Activated naive CD4-positive, alpha-beta T cell treated with anti-CD3 and anti-CD28 coated beads, Interleukin-2, amount 10 ng/mL, durations not matched to agents 7 days and 5 days (primary cell): ENCODE measurements at places on chromosomes 12 and 14.

DNA sequence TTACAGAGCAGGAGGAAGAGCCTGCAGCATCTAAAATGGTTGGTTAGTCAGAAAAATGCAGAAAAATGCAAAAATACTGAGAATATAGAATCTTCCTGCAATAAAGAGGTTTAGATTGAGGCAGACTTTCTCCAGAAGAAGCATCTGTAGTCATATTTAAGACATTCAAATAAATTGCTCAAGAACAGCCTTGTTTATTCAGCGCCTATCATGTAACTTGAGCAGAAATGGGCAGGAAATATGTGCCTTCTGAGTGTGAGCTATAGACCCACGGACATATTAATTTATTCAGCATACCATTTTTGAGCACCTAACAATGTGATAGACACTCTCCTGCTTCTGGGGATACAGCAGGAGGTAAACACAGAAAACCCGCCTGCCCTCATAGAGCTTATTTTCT, 102.0 kb upstream of the HIF1A start:
- DNase-seq, result no peak

DNA sequence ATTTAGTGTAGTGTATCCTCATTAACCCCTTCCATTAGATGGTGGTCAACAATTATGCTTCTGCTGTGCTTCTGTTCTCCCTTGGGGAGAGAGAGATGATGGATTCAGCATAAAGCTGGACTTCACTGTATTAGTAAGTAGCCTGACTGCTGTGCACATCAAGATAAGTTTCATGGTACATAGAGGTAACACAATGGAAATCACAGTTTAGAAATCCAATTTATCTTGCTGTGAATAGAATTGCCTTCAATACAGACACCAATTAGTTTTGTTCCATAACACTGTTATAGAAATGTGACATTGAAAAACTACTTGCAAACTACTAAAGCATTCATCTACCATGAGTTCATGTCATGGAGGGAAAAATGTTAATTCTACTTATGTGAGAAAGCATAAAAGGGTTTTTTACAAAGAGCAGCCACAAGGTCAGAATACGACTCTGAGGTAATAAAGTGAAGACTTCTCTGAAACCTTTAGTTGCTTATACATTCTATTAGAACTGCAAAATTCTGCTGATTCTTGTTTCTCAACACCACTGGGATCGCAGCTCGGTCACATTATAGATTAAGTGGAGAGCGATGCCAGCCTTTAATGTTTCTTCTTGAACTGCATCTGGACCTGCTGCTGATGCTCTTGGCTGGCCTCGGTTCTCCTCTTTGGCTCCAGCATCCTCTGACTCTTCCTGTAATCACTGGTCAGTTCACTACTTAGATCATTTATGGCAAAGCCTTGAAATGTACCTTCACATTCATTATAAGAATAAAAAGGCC, 190.8 kb downstream of the ATP23 start:
- DNase-seq, result no peak

DNA sequence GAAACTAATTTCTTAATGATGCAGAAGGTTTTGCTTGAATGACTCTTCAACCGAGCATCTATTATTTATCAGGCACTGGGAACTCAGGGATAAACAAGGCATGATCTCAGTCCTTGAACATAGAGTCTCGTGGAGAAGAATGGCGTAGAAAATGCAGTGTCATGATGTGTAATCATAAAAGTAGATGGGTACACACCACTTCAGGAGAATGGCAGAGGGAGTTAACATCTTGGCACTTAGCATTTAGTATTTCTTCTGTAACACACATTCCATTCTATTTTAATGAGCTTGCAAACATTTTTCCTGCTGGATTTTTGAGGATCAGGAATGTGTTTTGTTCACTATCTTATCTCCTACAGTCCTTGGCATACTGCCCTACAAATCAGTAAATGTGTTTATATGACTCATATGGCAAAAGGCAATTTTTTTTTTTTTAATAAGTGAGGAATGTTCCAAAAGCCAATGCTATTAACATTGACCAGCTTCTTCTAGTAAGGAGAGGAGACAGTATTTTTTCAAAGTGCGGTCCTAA, 3.8 kb downstream of the TXNRD1 start:
- no peak for DNase-seq

DNA sequence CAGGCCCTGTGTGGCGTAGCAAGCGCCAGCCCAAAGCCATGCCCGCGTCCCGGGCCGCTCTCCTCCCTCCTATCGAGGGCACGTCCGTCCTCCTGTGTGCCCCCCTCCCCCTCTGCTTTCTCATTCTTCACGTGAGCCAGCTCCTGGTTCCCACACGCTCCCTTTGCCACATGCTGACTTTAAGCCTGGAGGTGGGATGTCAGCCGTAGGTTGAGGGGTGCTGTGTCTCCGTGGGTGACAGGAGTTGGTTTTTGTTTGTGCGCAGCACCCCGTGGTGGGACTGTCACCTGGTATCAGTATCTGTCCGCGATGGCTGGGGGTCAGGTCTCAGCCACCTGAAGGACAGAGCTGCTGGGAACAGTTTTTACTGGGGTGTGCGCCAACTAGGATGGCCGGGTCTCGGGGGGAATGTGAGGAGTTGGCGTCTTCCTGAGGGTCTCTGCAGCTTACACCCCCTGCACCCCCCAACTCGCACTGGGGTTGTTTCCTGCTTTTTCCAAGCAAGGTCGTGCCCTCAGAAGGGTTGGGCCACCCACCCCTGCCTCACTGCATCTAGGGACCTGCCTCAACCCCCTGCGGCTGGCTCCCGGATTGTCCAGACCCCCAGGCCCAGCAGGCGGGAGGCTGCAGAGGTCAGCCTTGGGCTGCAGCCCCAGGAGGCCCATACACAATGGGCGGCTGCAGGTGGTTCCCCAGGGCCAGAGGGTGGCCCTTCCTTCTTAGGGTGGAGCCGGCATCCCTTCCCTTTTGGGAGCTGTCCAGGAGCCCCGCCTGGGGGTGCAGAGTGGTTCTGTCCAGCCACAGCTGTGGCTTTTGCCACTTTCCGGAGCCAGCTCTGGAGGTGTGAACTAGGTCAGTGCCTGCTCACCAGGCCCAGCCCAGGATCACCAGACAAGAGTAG, 7.3 kb downstream of the ULK1 start:
- DNase-seq, result no peak

- DNase-seq, result no peak
Observed at GRCh38 chr12:16523951-16524331, 82.0 kb downstream of the LMO3 start.

DNA sequence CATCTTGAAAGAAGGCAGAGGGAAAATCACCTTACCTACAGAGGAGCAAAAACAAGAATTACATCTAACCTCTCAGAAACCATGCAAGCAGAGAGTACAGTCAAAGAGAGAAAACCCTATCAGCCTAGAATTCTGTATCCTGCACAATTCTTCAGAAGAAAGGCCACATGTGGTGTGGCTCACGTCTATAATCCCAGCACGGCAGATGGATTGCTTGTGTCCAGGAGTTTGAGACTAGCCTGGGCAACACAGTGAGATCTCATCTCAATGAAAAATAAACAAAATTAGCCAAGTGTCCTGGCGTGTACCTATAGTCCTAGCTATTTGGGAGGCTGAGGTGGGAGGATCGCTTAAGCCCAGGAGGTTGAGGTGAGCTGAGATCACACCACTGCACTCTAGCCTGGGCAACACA, 48.2 kb downstream of the ATF7 start:
- no peak for DNase-seq

- no peak for DNase-seq
Observed at GRCh38 chr12:26090836-26091510, 33.9 kb downstream of the BHLHE41 start.

DNA sequence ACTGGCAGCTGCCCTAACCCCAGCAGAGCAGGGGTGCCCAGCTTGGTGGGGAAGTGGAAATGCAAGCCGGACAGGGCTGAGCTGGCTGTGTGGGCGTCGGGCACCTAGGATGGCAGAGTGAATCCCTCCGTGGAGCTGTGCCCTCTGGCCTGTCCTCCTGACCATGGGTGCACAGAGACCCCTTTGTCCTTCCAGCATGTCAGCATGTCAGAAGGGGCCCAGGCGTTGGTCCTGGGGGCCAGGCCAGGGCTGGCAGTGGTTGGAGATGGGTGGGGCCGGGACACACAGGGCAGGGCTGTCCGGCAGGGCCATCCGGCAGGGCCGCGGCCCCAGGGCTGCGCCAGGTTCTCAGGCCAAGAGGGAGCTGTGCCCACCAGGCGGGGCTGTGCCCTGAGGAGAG, 8.8 kb upstream of the TEX22 start:
- no peak for DNase-seq

- no peak for DNase-seq
Observed at GRCh38 chr14:87405563-87405962, 587.4 kb downstream of the GALC start.

- DNase-seq, result peak; percentile 88
Observed at GRCh38 chr14:49865431-49865859, 12.9 kb upstream of the NEMF start.

GRCh38 chr14:28879573-28879996, 113.0 kb downstream of the FOXG1 start:
- DNase-seq, result no peak

DNA sequence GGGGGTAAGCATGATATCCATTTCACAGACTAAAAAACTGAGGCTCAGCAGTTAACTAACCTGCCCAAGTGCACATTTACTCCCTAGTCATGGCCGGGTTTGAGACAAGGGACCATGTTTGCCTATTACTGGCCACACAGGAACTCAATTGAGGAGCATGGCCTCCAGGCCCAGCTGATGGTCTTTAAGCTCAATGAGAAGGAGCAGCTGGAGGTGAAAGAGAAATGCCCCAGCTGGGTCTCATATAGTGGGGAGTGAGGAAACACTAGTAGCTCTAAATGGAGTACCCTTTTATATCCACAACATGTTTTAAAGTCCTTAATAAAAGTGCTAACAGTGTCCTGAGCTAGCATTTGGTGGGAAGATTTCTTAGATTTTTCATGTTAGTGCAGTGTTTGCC, 1.6 kb downstream of the TDP1 start:
- DNase-seq, result no peak

- DNase-seq, result peak; percentile 62
Observed at GRCh38 chr14:32252030-32252670, 49.1 kb upstream of the RNU6-8 start.

- DNase-seq, result peak; percentile 40
Observed at GRCh38 chr12:132413931-132414588, 75.9 kb upstream of the FBRSL1 start.

DNA sequence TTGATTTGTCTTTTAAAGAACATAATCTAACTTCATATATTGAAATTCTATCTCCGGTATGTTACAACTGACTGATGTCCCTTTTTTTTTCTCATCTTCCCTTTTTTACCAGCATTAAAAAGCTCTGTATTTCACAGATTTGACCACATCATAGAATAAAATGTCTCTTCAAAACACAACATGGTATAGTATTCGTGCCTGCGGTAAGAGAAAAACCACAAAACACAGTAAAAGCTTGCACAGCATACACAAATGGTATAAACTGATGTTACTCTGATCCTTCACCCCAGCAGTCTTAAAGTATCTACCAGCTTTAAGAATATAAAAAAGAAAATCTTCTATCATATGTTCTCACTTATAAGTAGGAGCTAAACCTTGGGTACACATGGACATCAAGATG, 83.4 kb downstream of the HECTD1 start:
- peak; percentile 29 for DNase-seq

- DNase-seq, result no peak
Observed at GRCh38 chr14:100840286-100841065, 14.6 kb downstream of the MEG3 start.

- no peak for DNase-seq
Observed at GRCh38 chr14:52275372-52275771, 7.9 kb downstream of the PTGDR start.

DNA sequence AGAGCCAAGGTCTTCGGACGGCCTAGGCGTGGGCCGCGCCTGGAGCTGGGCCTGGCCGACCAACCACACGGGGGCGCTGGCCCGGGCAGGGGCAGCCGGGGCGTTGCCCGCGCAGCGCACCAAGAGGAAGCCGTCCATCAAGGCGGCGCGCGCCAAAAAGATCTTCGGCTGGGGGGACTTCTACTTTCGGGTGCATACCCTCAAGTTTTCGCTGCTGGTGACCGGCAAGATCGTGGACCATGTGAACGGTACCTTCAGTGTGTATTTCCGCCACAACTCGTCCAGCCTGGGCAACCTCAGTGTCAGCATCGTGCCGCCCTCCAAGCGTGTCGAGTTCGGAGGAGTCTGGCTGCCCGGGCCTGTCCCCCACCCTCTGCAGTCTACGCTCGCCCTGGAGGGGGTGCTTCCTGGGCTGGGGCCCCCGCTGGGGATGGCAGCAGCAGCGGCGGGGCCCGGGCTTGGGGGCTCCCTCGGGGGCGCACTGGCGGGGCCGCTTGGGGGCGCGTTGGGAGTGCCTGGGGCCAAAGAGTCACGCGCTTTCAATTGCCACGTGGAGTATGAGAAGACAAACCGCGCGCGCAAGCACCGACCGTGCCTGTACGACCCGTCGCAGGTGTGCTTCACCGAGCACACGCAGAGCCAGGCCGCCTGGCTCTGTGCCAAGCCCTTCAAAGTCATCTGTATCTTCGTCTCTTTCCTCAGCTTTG, 4.4 kb upstream of the SHMT2 start:
- DNase-seq, result peak; percentile 70

- no peak for DNase-seq
Observed at GRCh38 chr12:128586451-128587029, 237.2 kb downstream of the SLC15A4 start.

DNA sequence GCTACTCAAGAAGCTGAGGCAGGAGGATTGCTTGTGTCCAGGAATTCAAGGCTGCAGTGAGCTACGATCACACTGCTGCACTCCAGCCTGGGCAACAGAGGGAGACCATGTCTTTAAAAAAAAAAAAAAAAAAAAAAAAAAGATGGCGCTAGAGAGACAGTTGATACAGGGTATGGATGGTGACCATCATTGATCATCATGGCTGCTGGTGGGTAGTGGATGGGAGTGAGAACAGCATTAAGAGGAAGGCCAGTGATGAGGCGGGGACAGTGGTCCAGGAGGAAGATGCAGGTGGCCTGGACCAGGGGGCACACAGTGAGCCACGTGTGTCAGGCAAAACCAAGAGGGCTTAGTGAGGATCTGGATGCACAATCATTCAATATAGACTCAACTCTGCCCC, 26.8 kb upstream of the MAP1LC3B2 start:
- DNase-seq, result no peak

GRCh38 chr12:125395583-125396215, 330.5 kb downstream of the AACS start:
- no peak for DNase-seq

GRCh38 chr14:85247071-85247470, 282.9 kb upstream of the FLRT2 start:
- no peak for DNase-seq
